ENCODE measurements at places on chromosomes 11 and 22. TPM values are rescaled to one million over a fixed set of nuclear protein-coding genes. Genes with fewer than 3 reads are reported as not detected.

Gene ZP1
- total RNA-seq: not detected

Gene PKP3
- total RNA-seq: 0.86 TPM

Gene CST6
- not detected for total RNA-seq

Gene HYLS1
- 9.7 TPM for total RNA-seq

Gene CCDC81
- total RNA-seq: 0.96 TPM

Gene SLC22A8
- not detected for total RNA-seq

Gene MYOD1
- total RNA-seq: not detected

Gene C11orf52
- total RNA-seq: not detected

Gene FGF4
- total RNA-seq: not detected

Gene MIOX
- not detected for total RNA-seq

Gene ELMOD1
- total RNA-seq: 0.38 TPM

Gene OSBP
- 36.9 TPM for total RNA-seq

Gene OR52A1
- total RNA-seq: not detected

Gene IGLL1
- not detected for total RNA-seq

Gene GPR83
- total RNA-seq: not detected

Gene HORMAD2
- total RNA-seq: not detected

Gene RTN4RL2
- 0.19 TPM for total RNA-seq

Gene TBX10
- total RNA-seq: not detected

Gene CRYBB2
- total RNA-seq: not detected

Gene PACS1
- 32.7 TPM for total RNA-seq

Gene KLHL35
- total RNA-seq: 2.0 TPM

Gene RBMXL2
- total RNA-seq: not detected

Gene BIK
- total RNA-seq: 0.76 TPM

Gene SMIM38
- 0.33 TPM for total RNA-seq

Gene TRIM49
- total RNA-seq: not detected

Gene SCGB1D4
- not detected for total RNA-seq

Gene APLNR
- 0.48 TPM for total RNA-seq

Gene OR52E1
- total RNA-seq: not detected

Gene SHANK2
- 0.19 TPM for total RNA-seq

Gene OR51F2
- total RNA-seq: not detected

Gene CDC45
- total RNA-seq: 26.5 TPM

Gene RAB38
- total RNA-seq: 5.2 TPM

Gene LDHAL6A
- not detected for total RNA-seq

Gene OR51E2
- total RNA-seq: not detected

Gene KCNK7
- 0.29 TPM for total RNA-seq

Gene CAPRIN1
- total RNA-seq: 287 TPM

Gene ACRV1
- not detected for total RNA-seq

Gene FUT4
- 7.5 TPM for total RNA-seq

Gene DDIAS
- 5.6 TPM for total RNA-seq

All from vein endothelial cell (primary cell).